ENCODE measurements at places on chromosomes 11 and 22. TPM values are rescaled to one million over a fixed set of nuclear protein-coding genes. Genes with fewer than 3 reads are reported as not detected.

PHETA2 gene
- total RNA-seq: 2.3 TPM

PPFIBP2 gene
- total RNA-seq: 4.6 TPM

C11orf24 gene
- 19.9 TPM for total RNA-seq

ST13 gene
- 310 TPM for total RNA-seq

ZP1 gene
- not detected for total RNA-seq

DNA sequence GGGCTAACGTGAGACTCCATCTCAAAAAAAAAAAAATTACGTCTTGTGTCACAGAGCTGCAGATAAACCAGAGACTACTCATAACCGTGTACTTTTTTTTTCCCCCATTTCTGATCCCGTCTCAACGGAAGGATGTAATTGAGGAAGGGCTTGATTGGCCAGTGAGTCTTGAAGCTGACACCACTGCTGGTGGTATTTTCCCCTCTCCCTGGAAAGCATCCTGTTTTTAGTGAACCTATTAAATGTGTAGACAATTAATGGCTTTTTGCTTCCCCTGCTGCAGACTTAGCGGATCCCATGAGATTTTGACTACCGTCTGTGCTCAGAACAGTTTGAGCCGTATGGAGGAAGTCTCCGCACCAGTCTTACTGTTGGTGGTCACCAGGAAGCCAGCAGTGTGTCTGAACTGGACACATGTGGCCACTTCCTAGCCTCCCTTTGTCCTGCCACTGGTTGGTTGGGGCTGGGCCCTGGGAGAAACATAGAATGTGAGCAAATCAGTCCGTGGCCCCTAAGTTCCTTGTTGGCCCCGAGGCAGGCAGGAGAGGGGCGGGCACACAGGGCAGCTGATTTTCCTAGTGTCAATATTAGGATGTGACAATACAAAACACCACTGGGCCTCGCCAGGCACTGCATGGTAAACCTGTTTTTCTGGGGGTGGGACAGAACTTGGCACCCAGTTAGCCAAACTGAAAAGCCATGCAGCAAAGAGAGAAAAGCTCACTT, 3.1 kb downstream of the BIK start:
- no peak overlapping the region for H3K4me3 ChIP-seq
- no peak overlapping the region for H3K27ac ChIP-seq
- peaks cover 23% of the 10 kb centered on the region for H3K4me1 ChIP-seq

DNA sequence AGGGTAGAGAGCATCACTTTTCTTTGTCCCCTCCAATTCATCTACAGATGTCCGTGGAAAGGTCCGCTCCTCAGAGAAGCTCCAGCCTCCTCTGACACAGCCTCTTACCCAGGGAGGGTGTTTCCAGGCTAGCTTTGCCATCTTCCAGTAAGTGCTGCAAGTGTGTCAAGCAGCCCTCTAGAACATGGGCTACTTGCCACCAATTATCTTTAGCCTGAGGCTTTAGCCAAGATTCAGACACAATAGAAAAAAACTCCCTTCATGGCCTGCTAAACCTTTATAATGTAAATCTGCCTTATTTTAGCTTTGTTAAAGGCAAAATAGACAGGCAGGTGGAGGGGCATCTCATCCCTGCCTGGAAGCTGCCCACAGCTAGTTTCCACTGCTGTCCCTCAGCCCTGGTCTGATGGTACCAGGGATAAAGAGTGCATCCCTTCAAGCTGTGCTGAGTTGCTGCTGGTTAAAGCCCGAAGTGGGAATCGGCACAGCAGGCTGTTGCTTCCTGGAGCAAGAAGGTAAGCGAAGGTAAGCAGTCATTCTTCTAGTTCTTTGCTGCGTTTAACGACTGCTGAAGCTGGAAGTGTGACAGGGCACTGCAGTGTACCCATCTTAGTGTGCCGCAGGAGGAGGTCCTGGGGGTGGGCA, 190.1 kb upstream of the E2F8 start:
- H3K4me3 ChIP-seq: no peak overlapping the region
- no peak overlapping the region for H3K27ac ChIP-seq
- H3K27me3 ChIP-seq: no peaks in the 10 kb centered on the region

DNA sequence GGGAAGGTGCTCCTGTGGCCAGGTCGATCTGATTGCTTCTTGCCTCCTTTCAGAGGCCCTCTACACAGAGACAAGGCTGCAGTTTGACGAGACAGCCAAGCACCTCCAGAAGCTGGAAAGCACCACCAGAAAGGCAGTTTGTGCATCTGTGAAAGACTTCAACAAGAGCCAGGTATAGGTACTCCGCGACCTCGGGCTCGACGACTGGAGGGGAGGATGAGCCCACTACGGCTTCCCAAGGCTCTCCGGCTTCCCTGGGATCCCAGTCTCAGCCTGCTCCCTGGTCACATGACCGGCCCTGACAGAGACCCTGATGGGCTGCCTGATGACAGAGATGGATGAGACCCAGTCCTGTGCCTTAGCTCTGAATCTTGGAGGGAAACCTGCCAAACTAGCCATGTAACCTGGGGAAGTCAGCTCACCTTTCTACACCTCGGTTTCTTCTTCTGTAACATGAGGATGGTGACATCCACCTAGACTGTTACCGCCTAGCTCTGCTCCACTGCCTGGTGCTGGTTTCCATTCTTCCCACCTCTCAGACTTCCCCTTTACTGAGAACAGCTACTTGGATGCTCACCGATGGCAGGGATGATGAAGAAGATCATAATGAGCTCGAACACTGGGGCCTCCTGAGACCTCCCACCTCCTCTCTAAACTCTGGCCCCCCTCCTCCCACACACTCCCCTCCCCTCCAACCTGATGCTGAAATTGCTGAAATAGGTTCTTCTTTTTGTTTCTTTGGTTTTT, 8.9 kb downstream of the RIBC2 start:
- H3K27me3 ChIP-seq: no peaks in the 10 kb centered on the region
- no peak overlapping the region for H3K4me3 ChIP-seq
- no peak overlapping the region for H3K27ac ChIP-seq
- H3K36me3 ChIP-seq: no peaks in the 10 kb centered on the region
- H3K4me1 ChIP-seq: no peaks in the 10 kb centered on the region

DNA sequence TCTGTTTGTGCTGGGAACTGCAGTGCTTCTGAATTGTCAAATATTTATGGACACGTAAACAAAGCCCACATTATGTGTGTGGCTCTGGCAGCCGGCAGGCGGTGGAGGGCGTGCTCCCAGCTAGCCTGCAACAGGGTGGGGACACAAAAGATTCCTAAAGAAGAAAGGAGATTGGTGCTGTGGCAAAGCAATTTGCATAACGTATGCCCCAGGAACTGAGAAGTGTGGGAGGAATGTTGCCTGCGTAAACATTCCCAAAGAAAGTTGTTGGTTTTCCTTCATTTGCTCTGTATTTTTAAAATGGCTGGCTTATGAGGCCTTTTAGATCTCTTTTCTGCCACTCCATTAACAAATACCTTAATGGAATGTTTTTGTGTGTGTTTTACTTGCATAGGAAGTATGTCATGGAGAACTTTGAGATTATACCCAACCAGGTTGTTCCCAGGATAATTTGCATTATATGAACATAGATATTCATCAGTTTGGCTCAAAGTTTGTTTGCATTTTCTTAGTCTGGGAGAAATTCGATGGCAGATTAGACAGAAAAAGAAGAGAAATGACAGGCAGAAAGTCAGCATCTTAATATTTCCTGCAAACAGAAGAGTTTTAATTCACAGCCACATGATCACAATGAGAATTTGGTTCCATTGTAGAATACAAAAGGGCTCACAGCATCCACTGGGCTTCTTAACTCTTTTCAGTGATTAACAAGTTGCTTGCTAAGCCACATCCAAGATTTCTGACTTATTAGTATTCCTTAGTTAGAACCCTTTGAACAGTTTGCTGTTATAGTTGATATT, 41.8 kb upstream of the DLAT start:
- no peaks in the 10 kb centered on the region for H3K36me3 ChIP-seq
- H3K4me3 ChIP-seq: peak overlapping the region; percentile 36
- DNase-seq: peak; percentile 91
- H3K4me1 ChIP-seq: peaks cover 38% of the 10 kb centered on the region
- peak overlapping the region; percentile 91 for H3K27ac ChIP-seq

DNA sequence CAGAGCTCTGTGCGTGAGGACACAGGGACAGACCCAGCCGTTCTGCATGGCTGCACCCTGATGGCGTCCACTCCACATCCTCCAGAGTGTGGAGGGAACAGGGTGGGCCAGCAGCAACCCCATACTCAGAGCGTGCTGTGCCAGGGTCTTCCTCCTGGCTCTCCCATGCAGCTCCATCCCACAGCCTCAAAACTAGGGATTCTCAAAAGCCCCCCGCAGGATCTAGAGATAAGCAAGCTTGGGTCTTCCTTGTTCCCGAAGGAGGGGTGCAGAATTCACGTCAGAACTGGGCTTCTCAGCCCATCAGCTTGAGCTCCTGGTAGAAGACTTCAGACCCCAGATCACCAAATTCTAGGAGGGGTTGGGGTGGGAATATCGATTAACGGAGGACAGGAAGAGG, 858.8 kb downstream of the TBC1D22A start:
- H3K36me3 ChIP-seq: no peaks in the 10 kb centered on the region
- DNase-seq: no peak
- H3K4me1 ChIP-seq: no peaks in the 10 kb centered on the region
- H3K4me3 ChIP-seq: no peak overlapping the region
- H3K27me3 ChIP-seq: no peaks in the 10 kb centered on the region
- H3K27ac ChIP-seq: no peak overlapping the region

Measured in neural progenitor cell (in vitro differentiated cells).